ENCODE measurements at places on chromosomes 6 and 20.

- no peak for DNase-seq
These were observed 72.8 kb upstream of the RALGAPA2 start for GRCh38 chr20:20785226-20785625.

DNA sequence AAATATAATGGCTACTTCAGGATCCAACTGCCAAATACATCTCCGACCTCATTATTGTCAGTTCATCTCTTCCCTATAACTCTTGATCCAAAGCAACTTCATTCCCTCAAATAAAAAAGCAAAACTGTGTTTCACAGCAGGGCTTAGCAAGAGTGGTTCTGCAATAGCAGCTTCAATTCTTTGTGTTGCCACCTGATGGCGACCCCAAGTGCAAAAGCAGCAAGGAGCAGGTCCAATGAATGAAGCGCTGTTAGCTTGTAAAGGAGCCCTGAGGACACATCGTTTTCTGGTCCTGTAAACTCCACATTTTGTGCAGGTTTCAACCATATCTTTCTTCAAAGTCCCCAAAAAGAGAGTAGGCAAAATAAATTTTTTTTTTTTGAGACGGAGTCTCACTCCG lies 19.6 kb downstream of the RTN4IP1 start:
- no peak for DNase-seq

GRCh38 chr6:42292004-42292740 lies 74.5 kb upstream of the MRPS10 start:
- no peak for DNase-seq

GRCh38 chr6:5191222-5191621 lies 69.5 kb downstream of the LYRM4 start:
- no peak for DNase-seq

- DNase-seq = no peak
These were observed 100.5 kb downstream of the ERMARD start for GRCh38 chr6:169851641-169852503.

- no peak for DNase-seq
These were observed 944.8 kb upstream of the CITED2 start for GRCh38 chr6:140319209-140319608.

DNA sequence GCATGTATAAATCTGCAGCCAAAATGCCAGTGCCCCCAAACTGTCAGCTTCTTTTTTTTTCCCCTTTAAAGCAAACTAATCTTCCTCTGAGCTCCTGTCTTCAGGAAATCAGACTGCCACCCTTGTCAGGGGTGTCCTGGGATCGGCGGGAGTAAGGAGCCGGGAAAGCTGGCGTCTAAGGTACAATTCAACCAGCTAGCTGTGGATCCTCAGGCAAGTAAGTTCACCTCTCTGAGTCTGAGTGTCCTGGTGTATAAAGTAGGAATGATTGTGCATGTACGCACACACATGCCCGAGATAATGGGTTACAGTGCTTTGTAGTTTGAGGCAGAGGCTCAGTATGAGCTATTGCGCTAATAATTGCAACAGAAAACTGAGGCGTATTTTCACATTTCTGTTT lies 98.3 kb downstream of the ANKRD60 start:
- no peak for DNase-seq

DNA sequence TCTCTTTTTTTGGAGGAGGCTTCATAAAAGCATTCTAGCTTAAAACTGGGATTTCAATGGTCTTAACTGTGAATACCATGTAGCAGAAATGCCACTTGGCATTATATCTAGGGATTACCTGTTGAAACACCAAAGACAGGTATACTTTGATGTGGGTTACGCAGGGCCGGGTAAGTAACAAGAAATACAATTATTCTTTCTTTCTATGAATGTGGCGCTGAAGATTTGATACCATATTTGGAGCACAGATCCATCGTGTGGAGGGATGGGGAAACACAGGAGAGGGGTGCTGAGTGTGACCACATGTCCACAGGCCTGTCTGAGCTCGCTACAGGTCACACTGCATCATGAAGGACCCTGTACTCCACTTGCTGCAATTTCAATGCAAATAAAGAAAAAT lies 257.8 kb downstream of the GMPR start:
- DNase-seq = no peak

GRCh38 chr6:79864001-79864400 lies 83.4 kb downstream of the ELOVL4 start:
- DNase-seq = no peak

GRCh38 chr6:122749451-122750050 lies 30.0 kb upstream of the FABP7 start:
- no peak for DNase-seq

DNA sequence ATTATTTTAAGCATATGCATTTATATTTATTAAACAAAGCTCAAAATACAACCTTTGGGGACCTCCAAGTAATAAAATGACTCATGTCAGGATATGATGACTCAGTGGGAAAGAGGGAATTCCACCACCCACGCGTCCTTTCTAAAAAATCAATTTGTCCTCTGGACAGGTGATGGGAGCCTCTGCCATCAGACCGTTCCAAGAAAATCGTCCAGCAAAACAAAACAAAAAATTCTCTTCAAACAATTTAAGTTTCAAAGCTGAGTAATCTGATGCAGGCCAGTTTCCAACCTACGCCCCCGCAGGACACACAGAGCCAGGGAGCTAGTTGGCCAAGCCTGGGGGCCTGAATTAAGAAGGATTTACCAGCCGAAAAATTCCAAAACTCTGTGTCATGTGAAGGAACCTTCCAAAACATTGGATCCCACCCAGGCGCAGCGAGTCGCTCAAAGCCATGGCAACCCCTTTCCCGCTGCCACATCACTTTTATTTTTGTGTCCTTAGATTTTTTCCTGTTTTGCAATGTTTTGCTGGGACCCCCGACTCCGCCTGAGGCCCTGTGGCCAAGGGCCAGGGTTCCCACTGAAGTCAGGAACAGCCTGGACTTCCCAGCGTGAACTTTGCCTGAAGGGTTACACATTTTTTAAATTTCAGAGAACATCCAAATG lies 95.3 kb downstream of the NFATC2 start:
- no peak for DNase-seq

DNA sequence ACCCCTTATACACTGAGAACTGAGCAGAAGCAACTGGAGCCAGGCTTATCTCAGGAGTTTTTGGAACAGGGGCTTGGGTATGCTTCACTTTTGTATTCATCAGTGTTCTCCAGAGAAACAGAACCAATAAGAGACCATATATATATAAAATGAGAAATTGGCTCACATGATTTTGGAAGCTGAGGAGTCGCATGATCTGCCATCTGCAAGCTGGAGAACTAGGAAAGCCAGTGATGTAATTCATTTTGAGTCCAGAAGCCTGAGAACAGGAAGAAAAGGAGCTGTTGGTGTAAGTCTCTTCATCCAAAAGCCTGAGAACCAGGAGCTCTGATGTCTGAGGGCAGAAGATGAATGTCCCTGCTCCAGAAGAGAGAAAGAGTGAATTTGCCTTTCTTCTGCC lies 272.0 kb downstream of the SLC35F1 start:
- no peak for DNase-seq

DNA sequence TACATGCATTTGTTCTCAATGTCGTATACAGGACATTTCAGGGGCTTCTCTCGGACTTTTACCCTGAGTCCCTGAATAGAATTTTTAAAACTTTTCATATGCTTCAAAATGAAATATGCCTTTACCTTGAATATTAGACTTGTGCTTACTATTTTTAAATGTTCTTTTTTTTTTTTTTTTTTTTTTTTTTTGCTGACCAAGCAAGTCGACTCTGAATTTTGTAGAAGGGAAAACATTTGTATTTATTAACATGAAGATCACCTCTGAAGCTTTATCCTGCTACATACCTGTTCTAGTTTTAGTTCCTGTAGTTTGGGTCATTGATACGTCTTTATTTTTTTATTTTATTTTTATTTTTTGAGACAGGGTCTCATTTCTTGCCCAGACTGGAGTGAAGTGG lies 39.7 kb upstream of the SAYSD1 start:
- no peak for DNase-seq

GRCh38 chr20:24492031-24492607 lies 22.7 kb downstream of the SYNDIG1 start:
- no peak for DNase-seq

DNA sequence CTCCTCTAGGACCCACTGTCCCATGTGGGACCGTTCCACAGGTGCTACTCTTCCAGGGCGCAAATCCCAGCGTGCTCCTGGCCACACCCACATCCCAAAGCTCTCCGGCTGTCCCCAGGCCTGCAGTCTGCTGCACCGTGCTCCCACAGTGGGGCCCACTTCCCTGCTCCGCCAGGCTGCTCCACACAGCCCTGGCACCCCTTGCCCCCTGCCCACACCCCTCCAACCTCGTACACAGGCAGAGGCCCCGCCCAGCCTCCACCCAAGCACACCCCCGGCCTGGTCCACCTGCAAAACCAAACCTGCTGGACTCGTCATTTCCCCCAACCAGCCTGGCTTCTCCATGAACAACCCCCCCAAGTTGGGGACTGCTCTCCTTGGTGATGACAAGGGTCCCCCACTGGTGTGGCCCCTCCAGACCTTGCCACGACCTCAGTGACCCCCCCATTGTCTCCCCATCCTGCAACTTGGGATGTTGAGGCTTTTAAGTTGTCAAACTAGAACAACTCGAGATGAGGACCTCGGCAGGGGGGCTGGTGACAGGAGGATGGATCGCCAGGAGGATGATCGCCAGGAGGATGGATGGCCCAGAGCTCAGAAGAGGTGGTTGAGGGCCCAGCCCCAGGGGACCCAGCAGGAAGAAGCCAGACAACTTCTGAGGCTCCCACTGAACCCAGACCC lies 27.1 kb downstream of the YTHDF1 start:
- no peak for DNase-seq

GRCh38 chr6:168054765-168055560 lies 24.0 kb downstream of the FRMD1 start:
- no peak for DNase-seq

DNA sequence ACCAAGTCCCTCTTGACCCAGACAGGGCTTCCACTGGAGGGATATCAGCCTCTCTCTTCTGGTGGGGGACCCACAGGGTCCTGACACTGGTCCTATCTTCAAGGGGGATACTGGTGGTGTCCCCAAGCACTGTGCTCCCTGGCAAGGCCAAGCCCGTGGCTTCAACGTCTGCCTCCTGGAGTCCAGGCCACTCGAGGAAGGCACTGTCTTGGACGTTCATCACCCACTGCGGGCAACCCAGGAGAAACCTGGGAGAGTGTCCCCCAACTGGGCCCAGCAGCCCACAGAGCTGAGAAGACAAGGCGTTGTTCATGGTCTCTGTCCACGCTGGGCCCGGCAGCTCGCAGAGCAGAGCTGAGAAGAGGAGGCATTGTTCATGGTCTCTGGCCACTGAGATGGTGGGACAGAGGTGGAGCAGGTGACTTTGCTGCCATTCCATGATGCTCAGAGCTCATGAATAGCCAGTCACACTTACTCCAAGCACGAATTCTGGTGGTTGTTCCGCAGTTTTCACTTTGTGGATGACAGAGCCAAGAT lies 37.5 kb upstream of the FRMD1 start:
- DNase-seq = no peak

DNA sequence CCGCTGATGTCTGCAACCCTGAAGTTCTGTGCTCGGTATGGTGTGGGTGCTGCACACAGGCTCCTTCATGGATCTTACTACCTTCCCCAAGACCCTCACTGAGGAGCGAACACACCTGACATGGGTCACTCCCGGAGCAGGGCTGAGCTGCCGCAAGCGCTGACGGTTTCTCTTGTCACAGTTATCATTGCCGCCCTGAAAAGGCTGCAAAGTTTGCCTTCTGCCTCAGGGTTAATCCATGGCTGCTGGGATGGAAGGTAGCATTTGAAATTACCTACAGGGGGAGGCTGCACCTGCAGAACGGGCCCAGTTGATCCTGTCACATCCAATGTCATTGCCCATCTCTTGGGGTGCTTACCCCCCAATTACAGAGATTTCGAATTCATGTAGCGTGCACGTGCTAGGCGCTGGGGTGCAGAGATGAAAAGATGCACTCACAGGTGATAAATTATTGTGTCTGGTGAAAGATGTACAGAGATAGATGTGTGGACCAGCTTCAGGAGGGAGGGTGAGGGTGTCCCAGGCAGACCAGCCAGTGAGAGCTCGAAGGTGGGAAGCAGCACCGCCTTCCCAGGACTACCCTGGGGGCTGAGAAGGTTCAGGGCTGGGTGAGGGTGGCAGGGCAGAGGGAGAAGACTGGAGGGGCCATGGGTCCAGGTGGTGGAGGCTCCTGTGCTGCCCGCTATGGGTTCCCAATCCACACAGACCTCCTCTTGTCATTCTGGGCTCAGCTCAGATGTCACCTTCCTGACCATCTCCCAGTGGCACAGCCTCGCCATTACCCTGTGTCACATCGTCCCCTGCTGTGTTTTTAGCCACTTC lies 120.1 kb downstream of the SYCP2 start:
- no peak for DNase-seq

DNA sequence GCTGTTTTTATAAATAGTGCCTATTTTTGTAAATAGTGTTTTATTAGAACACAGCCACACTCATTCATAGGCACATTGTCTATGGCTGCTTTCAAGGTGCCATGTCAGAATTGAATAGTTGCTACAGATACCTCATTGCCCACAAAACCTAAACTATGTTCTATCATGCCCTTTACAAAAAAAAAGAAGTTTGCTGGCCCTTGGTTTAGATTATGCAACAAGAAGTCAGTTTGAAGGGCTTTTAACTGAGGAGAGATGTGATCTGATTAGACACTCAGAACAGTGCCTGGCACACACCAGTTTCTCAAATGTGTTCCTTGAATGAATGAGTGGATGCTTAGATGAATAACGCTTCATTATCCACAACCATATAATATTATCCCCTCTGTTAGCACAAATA lies 366.1 kb downstream of the MAFB start:
- no peak for DNase-seq

GRCh38 chr6:113633638-113634037 lies 223.5 kb upstream of the MARCKS start:
- DNase-seq = no peak

GRCh38 chr20:47740121-47740861 lies 45.0 kb downstream of the SULF2 start:
- DNase-seq = no peak

GRCh38 chr6:16108921-16109658 lies 19.8 kb upstream of the MYLIP start:
- DNase-seq = no peak

DNA sequence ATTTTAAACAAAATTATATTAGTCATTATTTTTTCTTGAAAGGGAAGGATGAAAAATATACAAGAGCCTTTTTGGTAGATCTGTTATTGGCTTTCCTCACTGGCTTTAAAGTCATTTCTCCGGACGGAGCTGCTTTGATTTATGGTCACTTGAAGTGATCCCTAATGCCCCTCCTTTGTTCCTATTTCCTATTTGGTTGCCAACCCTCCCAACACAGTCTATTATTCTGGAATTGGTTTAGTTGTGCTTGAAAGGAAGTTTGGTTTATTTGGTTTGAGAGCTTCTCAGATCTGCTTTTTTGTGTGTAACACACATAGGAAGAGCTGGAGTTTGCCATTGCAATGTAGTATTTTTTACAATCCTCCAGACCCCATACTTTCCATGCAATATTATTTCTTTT lies 347.9 kb downstream of the RFPL4B start:
- no peak for DNase-seq

GRCh38 chr6:135183002-135183531 lies 2.0 kb downstream of the MYB start:
- DNase-seq = peak; percentile 96

Data from T-helper 2 cell (primary cell).